Stimulated activated CD4-positive, alpha-beta T cell treated with anti-CD3 and anti-CD28 coated beads, Interleukin-15, amount 100 ng/mL, for 24 hours (primary cell): ENCODE measurements at places on chromosomes 5 and 9.

- DNase-seq = no peak
Measured at GRCh38 chr9:114163517-114163951, 8.2 kb downstream of the COL27A1 start.

GRCh38 chr5:11319836-11320580 lies 559.0 kb upstream of the DAP start:
- no peak for DNase-seq

- no peak for DNase-seq
Measured at GRCh38 chr9:77825361-77825760, 177.2 kb upstream of the GNA14 start.

GRCh38 chr5:655406-655805 lies 37.7 kb downstream of the TPPP start:
- no peak for DNase-seq

DNA sequence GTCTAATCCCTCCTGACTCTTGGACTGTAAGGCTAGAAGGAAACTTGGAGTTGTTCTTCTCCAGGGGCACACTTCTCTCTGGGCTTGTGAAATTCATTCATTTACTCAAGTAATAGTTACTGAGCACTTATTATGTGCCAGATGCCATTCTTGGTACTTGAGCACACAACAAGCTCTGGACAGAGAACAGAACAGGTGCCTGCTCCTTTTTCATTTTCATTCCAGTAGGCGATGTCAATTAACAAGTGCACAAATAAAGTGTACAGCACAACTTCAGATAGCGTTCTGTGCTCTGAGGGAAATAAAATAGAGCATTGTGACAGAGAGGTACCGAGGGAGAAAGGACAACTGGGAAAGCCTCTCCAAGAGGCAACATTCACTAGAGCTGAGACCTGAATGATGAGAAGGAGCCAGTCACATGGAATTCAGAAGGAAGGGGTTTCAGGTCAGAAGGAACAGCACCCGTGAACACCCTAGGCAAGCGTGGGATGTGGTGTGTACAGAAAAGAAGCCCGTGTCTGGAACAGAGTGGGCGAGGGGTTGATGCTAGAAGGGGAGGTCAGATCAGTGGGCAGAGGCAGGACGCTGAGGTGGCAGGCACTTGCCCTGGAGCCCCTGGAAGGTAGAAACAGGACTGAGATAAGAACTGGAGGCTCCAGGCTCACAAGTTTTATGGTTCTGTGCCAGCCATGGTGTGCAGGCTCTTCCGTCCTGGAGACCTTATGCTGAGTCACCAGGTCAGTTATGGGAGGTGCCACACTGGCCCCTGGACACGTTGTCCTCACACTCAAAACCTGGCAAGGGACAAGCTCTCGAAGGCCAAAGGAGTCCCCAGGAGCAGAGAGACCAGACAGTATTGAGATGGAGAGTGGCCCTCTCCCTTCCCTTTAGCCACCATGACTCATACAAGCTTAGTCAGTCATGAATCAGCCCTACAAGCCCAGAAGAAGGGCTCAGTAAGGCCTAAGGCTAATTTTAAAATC lies 7.2 kb upstream of the ABLIM3 start:
- DNase-seq = no peak

GRCh38 chr5:33422191-33422590 lies 18.6 kb upstream of the TARS1 start:
- no peak for DNase-seq
